BJ (cell line): ENCODE measurements at places on chromosomes 3 and 15. TPM values are rescaled to one million over a fixed set of nuclear protein-coding genes. Genes with fewer than 3 reads are reported as not detected.

The FAM81A gene
- polyA plus RNA-seq: 0.06 TPM in 1 of 2 replicates, not detected in the other

The DNAJA4 gene
- polyA plus RNA-seq: 2.8 and 4.1 TPM in 2 replicates

The VGLL3 gene
- polyA plus RNA-seq: 59.3 and 98.8 TPM in 2 replicates

The CSTA gene
- 0.49 and 0.70 TPM in 2 replicates for polyA plus RNA-seq

GRCh38 chr15:83077491-83078230, 10.6 kb upstream of the BTBD1 start:
- DNase-seq: no peak

GRCh38 chr15:75153087-75153486, 48.6 kb upstream of the C15orf39 start:
- no peak for DNase-seq

DNA sequence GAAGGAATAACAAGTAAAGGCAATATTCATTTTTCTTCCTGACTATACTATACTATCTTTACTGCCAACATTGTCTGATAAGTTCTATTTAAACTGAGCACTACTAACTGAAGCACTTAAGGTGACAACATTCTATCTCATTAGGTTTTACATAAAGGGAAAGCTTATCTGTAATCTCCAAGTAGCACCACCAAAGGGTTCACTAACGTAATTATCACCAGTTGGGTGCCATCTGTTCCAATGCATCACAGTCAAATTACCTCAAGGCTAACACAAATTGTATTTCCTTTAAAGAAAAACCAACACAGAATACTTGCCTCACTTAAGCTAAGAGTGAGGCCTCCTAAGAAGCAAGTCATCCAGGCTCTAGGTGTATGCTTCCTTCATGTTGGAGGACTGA, 453.8 kb downstream of the RAP2B start:
- no peak for DNase-seq

GRCh38 chr3:132570016-132570415, 27.1 kb upstream of the ACKR4 start:
- DNase-seq: no peak

DNA sequence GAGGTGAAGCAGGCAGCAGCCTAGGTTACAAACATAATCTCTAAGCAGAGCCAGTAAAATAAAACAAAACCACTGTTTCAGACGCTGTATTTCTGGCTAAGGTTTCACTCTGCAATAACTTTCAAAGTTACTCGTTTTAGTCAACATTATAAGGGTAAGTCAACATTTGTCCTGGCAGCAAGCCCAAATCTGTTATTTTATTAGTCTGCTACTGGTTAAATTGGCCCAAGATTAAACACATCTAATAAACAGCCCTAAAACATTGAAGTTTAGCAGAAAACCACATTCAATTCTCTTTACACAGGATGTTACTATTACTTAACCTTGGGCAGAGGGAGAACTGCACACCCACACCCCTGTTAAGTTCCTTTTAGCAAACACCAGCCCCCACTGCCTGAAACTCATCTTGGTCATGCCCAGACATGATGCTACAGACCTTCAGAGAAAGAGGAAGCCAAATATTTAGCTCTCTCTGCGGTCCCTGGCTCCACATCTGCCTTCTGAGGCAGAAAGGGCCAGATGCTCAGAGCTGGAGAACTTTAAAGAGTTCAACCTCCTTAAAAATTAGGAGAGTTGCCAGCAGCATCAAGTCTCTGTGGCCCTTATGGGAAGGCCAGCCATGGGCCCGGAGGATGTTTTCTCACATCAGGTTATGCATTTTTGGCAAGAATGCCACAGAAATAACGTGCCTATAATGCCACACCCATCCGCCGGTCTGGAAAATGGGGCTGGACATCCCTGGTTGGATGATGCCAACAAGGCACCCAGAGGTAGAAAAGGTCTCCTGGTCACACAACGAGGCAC, 17.9 kb downstream of the ARHGEF3 start:
- DNase-seq: peak; percentile 66

GRCh38 chr3:31770822-31771326, 210.2 kb downstream of the OSBPL10 start:
- no peak for DNase-seq

DNA sequence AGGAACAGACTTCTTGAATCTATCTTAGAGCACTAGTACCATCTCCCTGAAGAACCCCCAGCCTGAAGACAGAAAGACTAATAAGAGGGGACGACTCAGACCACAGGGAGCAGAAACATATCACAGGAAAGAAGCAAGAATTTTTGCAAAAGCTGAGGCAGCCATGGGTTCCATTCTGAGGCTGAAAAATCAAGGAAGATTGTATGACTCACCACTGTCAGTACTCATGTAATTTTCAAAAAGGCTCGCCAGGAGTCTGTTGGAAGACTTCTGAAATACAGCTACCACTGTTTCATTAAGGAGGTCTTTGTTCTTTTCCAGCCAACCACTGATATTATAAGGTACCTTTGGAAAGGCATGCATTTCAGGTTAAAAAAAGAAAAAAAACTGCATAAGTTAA, 47.5 kb downstream of the MYH15 start:
- no peak for DNase-seq

- DNase-seq: no peak
These were observed 80.1 kb downstream of the SLC6A1 start for GRCh38 chr3:11072631-11073030.

- DNase-seq: no peak
These were observed 68.1 kb upstream of the MAGI1 start for GRCh38 chr3:66106788-66107187.

GRCh38 chr3:159904455-159904854, 84.2 kb upstream of the IL12A start:
- DNase-seq: no peak

- no peak for DNase-seq
These were observed 50.6 kb upstream of the AKAP13 start for GRCh38 chr15:85329561-85330422.

DNA sequence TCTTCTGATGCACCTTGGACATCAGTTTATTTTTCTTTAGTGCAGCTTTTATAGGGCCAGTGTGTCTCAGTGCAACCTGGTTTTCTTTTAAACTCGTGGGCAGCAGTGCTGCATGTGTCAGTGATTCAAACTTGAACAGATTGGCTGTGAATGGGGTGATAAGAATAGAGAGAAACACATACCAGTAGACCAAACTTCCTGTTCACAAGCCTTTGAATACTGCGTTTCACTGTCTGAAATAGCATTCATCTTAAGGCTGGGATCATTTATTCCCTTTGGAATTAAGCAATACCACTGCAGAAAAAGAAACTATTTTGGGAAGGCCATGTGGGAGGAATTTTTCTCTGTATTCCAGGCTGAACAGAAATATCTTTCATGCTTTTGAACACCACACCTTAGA, 51.7 kb downstream of the PHLDB2 start:
- DNase-seq: peak; percentile 75

DNA sequence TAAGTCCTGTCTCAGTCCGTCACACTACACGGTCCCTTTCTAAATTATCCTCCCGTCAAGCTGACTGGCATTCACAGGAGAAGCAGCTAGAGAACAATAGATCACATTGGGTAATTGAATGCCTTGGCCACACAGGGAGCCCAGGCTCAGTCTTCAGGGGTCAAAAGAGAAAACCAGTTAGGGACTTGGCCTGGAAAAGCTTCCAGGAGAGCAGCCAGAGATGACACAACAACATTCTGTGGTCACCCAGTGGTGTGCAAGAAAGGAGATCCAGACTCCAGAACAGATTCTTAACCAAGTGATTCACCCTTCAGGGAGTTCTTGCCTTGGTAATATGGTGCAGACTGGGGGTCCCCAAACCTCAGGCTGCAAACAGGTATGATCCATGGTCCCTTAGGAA, 15.9 kb downstream of the ARHGAP31 start:
- DNase-seq: peak; percentile 88

- no peak for DNase-seq
These were observed 6.5 kb upstream of the OPA1 start for GRCh38 chr3:193586526-193586925.

DNA sequence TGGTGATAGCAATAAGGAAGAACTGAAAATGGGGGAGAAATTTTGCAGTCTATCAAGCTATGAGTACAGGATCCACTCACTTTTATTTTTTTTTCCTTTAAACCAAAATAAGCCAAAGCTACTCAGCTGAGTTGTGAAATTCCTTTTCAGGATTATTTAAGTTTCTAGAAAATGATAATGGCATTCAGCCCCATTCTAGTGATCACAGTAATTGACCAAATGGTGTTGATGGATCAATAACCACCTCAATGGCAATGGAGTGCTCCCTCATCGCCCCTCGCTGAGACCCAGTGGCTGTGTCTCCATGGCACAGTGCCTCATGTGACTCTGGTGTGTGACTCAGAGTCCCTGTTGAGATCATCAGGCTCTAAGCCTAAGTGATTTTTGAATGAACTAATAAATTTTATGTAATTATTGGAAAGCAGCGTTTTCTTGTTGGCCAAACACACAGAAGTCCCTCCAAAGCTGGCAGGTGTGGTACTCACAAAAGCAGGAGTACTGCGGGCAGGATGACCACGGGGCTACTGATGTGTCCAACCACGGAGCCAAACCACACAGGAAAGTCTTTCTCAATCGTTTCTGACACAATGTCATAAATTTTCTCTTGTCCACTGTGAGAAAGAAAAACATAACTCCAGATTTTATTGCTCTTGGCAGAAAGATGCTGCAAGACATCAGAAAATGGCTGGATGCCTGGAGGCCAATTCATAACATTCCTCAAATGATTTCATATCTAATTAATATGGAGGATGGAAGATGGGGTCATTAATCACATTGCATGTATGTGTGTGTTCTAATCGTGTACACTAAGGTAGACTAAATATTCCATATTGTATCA, 14.4 kb upstream of the STARD5 start:
- DNase-seq: peak; percentile 70

DNA sequence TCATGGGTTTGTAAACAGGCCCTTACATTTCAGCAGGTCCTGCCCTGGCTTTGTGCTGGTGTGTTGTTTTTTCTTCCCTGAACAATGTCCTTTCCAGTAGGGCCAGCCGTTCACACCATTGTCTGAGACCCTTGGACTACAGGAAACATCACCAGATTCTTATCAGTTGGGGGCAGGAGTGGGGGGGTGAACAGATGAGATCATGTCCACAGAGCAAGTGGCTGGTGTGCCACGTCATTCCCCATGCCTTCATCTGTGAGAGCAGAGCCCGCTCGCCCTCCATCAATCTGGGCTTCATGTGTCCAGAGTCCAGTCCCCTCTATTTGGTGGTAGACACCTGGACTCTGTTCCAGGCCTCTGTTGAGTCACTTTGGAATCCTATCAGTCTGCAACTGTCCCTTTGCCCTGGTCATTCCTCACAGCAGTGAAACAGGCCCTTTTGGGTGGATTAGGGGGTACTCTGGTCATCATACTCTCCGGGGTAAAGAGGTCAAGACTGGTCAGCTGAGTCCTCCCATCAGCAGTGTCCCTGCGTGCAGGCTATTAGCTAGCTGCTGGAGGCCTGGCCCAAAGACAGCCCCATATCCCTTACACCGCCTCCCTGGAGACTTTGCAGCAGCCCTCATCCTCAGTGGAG, 15.0 kb downstream of the SEMA3G start:
- no peak for DNase-seq

DNA sequence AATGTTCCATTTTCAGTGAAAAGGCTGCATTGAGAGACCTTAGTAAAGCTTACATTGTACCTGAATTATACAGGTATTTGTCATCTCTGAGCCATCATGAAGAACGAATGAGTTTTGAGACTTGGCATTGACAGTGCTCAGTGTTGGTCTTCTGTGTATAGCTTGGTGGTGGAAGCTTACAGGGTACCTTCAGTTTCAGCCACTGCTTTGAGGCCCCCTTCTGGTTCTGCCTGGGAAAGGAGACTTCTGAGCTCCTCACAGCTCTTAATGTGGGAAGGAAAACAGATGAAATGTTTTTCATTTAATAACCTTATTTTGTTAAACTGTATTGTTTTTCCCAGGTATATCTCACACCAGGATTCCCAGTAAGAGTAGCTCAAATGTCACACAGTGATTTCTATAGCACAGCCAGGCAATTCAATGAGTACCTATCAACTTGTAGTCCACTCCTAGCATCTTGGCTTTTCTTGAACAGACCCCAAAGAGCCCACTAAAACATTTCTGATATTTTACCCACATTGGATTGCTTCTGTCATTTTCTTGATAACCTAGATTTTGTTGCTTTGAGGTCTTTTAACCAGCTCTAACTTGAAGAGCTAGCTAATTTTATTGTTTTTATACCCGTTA, 5.6 kb downstream of the SERPINI1 start:
- DNase-seq: no peak

DNA sequence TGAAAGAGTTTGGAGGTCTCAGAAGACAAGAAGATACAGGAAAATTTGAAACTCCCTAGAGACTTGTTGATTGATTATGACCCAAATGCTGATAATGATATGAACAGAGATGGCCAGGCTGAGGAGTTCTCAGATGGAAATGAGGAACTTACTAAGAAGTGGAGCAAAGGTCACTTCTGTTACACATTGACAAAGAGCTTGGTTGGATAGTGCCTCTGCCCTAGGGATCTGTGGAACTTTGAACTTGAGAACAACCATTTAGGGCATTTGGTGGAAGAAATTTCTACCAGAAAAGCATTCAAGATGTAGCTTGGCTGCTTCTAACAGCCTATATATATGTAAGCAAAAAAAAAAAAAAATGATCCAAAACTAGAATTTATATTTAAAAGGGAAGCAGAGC, 48.9 kb upstream of the NAALADL2 start:
- no peak for DNase-seq

DNA sequence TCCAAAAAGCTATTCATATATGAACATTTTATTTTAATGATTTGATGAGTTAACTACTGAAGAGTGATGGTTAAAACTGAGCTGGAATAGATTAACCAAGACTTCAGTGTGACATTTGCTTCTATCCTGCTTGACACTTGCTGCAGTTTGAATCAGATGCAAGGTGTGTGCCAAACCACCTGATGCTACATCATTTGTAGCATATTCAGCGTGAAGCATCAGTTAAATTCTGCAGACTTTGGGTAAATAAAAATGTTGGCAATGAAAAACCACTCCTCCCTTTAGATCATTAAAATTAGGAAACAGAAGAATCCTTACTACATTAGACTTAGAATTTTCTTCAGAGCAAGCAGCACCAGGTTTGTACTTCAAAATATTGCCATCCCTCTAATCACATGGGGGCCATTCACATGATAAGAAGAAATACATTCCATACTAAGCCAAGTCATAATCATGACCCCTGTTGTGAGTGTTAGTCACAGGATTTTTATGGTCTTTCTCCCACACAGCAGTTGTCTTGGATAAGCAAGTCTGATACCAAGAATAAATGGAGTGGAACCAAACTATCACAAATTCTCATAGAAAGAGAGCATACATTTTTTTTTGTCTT, 160.7 kb upstream of the TNIK start:
- peak; percentile 26 for DNase-seq

- DNase-seq: no peak
These were observed 278.7 kb upstream of the SATB1 start for GRCh38 chr3:18703798-18704197.
